ENCODE measurements at places on chromosomes 7 and 10. TPM values are rescaled to one million over a fixed set of nuclear protein-coding genes. Genes with fewer than 3 reads are reported as not detected.

PNLIPRP1 gene
- total RNA-seq = not detected

- peak; percentile 68 for DNase-seq
These were observed 23.7 kb upstream of the ITGB1 start for GRCh38 chr10:32981760-32982159.

CFAP58 gene
- 0.83 TPM for total RNA-seq

DNA sequence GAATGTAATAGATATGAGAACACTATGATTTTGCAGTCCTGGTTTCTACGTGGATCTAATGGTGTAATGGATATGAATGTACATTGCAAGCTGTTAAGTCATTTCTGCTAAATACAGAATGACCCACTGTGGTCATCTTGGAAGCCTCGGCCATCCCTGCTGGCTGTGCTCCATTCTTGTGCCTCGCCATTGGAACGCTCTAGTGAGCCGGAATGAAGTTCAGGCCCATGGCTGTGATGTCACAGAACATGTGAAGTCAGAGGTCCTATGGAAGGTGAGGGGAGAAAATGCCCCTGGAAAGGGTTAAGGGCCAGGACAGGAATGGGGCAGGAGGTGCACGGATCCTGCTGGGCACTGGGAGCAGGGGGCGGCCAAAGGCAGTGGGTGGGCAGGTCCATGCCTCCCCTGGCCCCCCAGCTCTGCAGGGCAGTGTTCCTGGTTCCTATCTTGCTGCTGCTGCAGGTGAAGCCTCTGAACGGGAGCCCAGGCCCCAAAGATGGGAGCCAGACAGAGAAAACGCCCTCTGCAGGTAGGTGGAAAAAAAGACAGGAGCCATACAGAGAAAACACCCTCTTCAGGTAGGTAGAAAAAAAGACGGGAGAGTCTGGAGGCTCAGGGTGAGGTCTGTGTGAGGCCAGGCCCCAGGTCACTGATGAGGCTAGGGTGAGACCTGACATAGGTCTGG lies at the start of gene LLCFC1:
LLCFC1 (plus strand) TSS at position 259 of the 685 bp plus-strand sequence; CDS start at position 397, 138 bp downstream.
- no peak for DNase-seq

GRCh38 chr7:158863611-158864506 lies 7.5 kb downstream of the DYNC2I1 start:
- peak; percentile 60 for DNase-seq

- no peak for DNase-seq
These were observed 369.8 kb downstream of the SDK1 start for GRCh38 chr7:3670898-3671297.

TMEM236 gene
- not detected for total RNA-seq

- peak; percentile 51 for DNase-seq
These were observed 63.4 kb downstream of the HPSE2 start for GRCh38 chr10:99172128-99172738.

DNA sequence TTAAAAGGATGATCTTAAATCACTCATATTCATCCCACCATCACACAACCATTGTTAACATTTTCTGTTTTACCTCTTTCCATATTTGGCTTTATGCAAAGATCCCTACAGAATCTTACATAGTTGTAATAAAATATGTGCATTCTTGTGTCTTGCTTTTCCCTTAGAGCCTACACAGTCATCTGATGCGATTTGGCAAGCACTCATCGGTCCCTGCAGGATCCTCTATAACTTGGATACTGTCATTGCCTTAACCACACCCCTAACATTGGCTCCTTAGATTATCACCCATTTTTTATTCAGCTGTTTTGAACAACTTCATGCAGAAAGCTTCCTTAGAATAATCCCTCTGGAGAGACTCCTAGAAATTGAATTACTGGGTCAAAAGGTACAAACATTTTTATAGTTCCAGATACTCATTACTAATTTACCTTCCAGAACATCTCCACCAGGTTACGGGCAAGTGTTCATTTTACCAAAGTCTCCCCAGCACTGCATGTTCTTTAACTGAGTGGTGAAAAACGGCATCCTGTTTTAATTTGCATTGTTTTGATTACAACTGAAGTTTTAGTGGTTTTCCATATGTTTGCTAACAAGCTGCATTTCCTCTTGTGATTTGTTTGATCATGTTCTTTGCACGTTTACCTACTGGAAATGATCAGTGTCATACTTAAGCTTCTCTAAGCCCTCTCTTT lies 268.3 kb downstream of the GRID1 start:
- DNase-seq = no peak

GRCh38 chr10:110344622-110345021 lies 39.9 kb upstream of the SMNDC1 start:
- DNase-seq = no peak

DNA sequence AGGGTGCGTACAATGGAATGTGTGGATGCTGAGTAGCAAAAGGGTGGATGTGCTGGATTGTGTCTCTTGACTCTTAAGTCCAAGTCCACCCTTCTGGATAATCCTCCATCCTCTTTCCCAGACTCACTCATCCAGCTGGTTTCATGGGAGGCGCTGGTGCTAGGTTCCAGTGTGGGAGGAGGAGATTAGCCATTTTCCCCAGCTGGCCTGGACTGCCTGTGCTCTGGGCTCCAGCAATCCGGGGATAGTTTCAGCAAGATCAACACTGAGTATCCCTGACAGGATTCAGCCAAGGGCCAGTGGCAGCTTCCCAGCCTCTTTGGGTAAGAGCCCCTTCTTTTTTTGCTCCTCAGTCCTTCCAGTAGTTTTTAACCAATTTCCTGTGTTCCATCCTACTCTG lies 21.6 kb upstream of the TRIL start:
- no peak for DNase-seq

GRCh38 chr10:30052062-30052461 lies 7.3 kb downstream of the JCAD start:
- peak; percentile 80 for DNase-seq

DNA sequence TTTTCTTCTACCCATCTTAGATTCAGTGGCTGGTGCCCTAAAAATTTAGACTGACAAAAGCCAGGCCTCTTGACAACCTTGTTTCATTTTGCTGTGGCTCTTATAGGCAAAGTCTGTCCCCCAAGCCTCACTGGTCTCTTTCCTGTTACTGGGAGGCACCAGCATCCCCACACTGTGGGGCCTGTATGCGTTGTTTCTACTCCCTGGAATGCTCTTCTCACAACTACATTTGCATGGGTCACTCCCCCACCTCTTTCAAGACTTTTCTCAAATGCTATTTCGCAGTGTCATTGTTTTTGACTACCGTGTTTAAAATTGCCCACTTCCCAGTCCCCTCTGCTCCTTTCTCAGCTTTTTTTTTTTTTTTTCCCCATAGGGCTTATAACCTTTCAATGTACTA lies 108.7 kb upstream of the DGKB start:
- DNase-seq = no peak

ITPRIP gene
- total RNA-seq = 7.5 TPM

DNA sequence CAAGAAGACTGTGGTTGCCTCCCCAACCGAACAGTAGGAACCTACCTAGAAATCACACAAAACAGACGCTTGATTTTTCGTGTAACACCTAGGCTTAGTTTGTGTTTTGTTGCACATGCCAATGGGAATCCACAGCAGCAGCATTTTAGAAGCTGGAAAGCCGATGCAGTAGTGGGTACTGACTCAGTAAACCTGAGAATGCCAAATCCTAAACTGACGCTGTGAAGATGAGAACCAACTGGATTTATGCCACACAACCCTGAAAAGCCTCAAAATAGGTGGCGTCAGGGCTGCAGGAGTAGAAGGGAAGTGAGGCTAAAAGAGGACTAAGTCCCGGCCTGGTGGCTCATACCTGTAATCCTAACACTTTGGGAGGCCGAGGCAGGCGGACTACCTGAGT lies 162.5 kb downstream of the REEP3 start:
- DNase-seq = no peak

- peak; percentile 67 for DNase-seq
These were observed 10.2 kb upstream of the GDF2 start for GRCh38 chr10:47311932-47312662.

- DNase-seq = peak; percentile 66
These were observed 262.2 kb downstream of the BAMBI start for GRCh38 chr10:28939281-28940157.

IFIT2 gene
- total RNA-seq = 2.2 TPM

- DNase-seq = peak; percentile 42
These were observed 5.8 kb upstream of the CYP3A7 start for GRCh38 chr7:99740573-99741440.

GRCh38 chr10:102743078-102743587 lies 615 bp upstream of the WBP1L start:
- DNase-seq = no peak

CYP2C9 gene
- total RNA-seq = not detected

DNA sequence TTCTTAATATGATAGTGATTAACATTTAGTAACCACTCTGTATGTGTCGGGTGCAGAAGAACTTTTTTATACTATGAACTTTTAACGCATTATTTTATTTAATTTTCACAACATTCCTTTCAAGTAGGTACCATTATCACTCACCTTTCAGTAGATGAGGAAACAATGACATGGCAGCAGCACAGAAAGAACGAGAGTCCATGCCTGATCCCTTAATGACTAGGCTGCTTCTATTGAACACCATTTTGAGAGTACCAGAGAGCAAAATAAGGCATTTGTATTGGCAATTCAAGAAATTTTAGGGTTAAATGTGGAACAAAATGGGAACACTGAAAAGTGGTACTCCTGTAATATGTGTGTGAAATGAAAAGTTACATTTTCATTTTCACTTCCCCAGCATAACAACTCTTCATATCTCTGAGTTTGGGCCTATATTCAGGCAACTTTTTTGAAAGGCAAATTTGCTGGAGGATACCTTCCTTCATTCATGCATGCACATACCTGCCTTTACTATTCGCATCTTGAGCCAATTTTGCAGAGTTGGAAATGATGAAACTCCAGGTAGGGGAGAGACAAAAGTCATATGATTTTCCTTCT lies 12.8 kb downstream of the LRRN3 start:
- no peak for DNase-seq

DNA sequence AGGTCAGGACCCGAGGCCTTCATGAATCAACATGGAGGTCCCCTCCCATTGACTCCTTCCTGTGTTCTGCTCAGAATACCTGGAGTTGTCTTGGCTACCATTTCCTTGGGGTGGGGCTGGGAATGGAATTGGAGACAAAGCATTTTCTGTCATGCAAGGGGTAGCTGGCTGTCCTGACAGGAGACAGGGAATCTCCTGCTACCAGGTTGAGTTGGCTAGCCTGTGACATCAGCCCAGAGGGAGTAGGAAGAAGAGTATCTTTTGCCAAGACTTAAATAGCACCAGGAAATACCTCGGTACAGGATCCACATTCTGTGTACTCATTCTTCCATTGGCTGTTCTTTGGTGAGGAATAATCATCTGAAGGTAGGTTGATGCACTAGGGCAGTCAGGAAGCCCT lies 4.9 kb downstream of the ZDHHC16 start:
- DNase-seq = no peak

DNA sequence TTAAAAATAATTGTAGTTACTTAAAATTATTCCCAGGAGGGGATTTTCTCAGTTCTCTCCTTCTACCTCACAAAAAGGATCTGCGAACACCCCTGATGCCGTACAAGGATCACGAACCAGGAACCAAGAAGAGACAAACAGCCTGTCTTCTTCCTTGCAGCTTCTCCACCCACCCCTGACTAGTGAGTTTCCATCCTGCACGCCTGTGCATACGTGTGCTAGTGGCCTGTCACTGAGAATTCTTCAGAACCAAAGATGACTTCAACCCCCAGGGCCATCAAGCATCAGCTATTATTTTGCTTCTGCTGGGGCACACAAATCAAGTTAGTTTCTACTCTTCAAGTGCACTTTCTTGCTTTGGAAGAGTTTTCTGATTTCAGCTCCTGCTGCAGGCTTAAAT lies 175.5 kb upstream of the KLF6 start:
- no peak for DNase-seq
